Activated CD8-positive, alpha-beta memory T cell treated with anti-CD3 and anti-CD28 coated beads for 24 hours (primary cell): ENCODE measurements at places on chromosomes 13 and 19.
A peak's percentile ranks its signal among the peaks of the same experiment; 100 is the strongest.

DNA sequence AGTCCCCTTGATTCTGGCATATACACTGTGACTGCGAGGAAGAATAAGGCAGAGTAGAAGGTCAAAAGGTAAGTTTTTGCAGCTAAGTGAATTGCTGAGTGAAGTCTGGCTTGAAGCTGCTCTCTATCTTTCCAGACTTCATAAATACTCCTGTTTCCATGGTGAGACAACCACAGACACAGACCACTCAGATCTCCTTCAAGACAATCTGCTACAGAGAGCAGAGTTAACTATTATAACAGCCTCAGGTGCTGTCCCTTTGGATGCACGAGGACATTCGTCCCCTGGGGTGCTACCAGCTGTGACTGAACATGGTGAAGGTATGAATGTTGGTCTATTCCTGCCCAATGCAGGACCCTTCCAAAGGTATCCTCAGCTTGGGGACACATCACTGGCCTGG, 104.0 kb downstream of the MYCBP2 start:
- no peak for DNase-seq

DNA sequence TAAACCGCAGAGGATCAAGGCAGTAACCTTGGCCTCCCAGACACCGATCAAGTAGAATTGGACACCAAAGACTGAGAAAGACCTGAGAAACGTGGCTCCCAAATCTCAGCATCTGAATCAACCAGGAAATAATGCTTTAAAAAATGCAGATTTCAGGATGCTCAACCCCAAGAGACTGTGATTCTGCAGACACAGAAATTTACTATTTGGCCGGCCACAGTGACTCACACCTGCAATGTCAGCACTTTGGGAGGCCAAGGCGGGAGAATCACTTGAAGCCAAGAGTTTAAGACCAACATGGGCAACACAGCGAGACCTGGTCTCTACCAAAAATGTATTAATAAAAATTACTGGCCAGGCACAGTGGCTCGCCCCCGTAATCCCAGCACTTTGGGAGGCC, 6.2 kb downstream of the ABCC4 start:
- DNase-seq = no peak

GRCh38 chr19:46319613-46320012, 22.8 kb downstream of the HIF3A start:
- DNase-seq = no peak

DNA sequence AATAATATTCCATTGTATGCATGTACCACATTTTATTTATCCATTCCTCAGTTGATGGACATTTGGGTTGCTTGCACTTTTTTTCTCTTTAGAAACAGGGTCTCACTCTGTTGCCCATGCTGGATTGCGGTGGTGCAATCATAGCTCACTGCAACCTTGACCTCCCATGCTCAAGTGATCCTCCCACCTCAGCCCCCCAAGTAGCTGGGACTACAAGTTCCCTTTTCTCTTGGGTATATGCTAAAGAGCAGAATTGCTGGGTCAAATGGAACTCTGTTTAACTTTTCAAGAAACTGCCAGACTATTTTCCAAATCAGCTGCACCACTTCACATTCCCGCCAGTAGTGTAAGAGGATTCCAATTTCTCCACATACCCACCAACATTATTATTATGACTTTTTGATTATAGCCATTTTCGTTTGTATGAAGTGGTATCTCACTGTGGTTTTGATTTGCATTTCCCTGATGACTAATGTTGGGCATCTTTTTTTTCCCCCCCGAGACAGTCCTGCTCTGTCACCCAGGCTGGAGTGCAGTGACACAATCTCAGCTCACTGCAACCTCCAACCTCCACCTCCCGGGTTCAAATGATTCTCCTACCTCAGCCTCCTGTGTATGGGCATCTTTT, 7.6 kb upstream of the IPO5 start:
- no peak for DNase-seq

DNA sequence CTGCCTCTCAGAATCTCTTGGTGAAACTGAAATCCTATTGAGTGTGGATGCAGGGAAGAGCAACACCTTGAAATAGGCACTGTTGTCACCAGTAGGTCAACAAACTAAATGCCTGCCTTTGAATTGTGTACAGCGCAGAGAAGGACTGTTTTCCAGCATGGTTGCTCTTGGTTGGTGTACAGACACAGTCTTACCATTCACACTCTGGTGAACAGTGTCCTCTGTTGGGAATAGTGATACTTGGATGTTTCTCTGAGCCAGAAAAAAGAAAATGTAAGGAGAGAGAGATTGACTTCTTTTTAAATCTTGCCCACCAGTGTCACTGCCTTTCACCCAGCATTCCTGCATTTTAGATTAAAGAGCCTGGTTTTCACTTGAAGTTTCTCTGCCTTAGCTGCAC, 179.7 kb downstream of the STK24 start:
- no peak for DNase-seq

- no peak for DNase-seq
Observed at GRCh38 chr19:31534786-31535657, 185.8 kb upstream of the TSHZ3 start.

GRCh38 chr13:32728327-32728726, 142.1 kb downstream of the PDS5B start:
- no peak for DNase-seq

- peak; percentile 97 for DNase-seq
Observed at GRCh38 chr19:19033426-19034203, at the start of the genes ARMC6 and SUGP2. Gene ARMC6 (plus strand): TSS chr19:19033603. CDS start chr19:19034210, 607 bp downstream. Gene SUGP2 (minus strand): TSS chr19:19033517. CDS start chr19:19031071, 2,446 bp downstream.

GRCh38 chr13:61913183-61913582, 497.5 kb upstream of the PCDH20 start:
- no peak for DNase-seq

DNA sequence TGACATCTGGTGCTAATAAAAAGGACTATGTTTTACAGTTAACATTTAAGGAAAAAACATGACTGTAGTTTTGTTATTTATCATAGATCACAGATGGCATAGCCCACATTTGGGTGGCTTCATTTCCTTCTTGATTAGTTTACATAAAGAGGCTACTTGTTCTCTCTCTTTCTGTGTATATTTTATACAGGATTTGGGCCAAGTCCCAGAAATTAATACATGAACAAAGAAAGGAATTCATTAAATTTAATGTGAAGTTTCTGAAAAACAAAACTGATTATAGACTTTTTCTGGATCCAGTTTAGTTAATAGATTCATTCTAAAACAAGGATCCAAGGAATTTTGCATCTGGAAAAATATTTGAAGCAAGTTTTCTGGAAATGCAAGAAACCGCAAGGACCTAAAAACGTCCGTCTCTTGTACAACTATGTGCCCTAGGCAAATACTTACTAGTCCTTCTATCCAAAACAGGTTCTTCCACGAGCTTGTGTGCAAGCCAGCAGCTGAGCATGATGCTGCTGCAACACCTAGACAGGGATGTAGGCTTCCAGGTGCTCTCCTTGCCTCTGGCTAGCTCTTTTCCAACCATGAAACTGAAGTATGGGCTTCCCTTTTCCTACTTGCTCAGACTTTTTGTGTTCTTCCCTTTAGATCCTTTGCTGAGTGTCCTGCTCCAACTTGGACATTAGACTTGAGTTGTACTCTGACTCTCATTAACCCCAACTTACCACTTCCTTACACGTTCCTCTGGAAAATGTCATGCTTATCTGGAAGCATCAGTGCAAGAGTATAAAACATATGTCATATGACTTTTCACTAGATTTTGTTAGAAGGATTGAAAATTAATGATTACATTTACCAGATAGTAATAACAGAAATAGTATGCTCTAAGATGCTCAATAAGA, 161.5 kb upstream of the STARD13 start:
- DNase-seq = no peak

DNA sequence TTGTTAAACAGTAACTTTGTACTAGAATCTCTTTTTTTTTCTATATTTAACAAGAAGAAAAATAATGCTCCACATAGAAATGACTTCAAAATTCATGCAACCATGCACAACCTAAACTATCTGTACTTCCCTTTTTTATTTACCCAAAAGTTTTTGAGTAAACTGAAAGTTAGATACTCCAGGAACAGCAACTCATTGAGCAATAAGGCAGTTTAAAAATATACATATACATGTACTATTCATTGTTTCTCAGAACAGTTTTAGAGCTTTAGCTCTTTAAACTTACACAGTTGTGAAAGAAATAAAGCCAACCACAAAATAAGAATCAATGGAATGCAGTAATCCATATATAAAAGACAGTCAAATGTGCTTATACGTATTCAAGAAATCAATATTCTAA, 39.2 kb downstream of the MTMR6 start:
- DNase-seq = no peak

- DNase-seq = no peak
Observed at GRCh38 chr19:33747273-33747672, 49.4 kb upstream of the KCTD15 start.

DNA sequence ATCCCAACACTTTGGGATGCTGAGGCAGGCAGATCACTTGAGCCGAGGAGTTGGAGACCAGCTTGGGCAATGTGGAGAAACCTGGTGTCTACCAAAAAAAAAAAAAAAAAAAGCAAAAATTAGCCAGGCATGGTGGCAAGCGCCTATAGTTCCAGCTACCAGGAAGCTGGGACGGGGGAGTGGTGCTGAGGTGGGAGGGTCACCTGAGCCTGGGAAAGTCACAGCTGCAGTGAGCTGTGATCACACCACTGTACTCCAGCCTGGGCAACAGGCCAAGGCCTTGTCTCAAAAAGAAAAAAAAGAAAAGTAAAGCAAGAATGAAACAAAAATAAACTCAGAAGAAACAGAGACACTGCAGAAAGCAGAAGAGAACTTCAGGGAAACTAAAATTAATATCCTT, 31.6 kb downstream of the MTRF1 start:
- DNase-seq = no peak

DNA sequence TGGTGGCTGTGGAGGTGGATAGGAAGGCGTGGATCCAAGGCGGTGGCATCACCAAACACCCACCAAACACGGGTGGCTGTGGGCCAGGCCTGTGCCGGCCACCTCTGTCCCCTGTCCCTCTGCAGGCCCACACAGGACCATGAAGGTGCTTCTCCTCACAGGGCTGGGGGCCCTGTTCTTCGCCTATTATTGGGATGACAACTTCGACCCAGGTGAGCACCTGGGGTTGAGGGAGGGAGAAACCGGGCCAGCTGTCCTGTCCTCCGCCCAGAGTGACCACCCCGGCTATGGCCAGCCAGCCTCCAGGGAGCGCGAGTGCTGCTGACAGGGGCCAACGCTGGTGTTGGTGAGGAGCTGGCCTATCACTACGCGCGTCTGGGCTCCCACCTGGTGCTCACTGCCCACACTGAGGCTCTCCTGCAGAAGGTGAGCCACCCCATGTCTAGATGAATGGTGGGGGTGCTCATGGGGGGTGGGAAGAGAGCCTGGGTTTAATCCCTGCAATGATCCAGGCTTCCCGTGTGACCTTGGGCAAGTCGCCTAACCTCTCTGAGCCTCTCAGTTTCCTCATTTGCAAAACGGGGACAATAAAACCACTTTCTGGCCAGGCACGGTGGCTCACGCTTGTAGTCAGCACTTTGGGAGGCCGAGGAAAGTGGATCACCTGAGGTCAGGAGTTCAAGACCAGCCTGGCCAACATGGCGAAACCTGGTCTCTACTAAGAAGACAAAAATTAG, 4.0 kb downstream of the HSD11B1L start:
- no peak for DNase-seq

GRCh38 chr13:82070416-82070815, 1729.5 kb upstream of the SPRY2 start:
- DNase-seq = no peak

DNA sequence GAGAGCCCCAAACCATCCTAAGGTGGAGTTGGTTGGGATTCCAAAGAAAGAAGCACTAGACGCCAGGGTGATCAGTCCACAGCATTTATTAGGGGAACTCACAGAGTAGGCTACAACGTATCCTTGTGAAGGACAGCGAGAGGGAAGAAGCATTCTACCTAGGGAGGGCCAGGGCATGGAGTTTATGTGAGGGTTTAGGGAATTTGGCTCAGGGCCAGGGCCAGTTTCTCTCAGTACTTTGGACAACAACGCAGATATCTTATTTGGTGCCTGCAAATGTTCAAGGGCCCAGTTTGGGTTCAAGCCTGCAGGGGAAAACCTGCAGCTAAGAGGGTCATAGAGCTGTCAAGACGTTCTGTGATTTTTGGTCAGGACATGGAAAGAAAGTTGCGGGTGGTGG, 73.9 kb upstream of the GJB6 start:
- DNase-seq = no peak

DNA sequence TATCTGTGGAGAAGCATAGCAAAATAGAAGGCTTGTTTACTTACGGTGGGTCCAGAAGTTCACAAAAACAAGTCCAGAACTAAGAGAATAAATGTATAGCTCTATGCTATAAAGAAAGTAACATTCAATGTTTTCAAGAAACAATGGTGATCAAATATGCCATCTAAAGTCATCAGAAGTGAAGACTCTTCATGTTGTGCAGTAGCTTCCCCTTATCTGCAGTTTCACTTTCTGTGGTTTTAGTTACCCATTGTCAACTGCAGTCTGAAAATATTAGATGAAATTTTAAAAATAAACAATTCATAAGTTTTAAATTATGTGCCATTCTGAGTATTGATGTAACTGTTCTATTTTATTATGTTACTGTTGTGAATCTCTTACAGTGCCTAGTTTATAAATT, 72.5 kb downstream of the EDNRB start:
- DNase-seq = no peak
